A549 (cell line): ENCODE measurements at places on chromosomes 1 and 21. TPM values are rescaled to one million over a fixed set of nuclear protein-coding genes. Genes with fewer than 3 reads are reported as not detected.

GRCh38 chr1:213325482-213325881 is 274.4 kb downstream of the RPS6KC1 start:
- DNase-seq, result no peak

- no peak for DNase-seq
Observed at GRCh38 chr1:234315091-234315541, 58.1 kb upstream of the COA6 start.

OR2T35 gene
- not detected in 3 replicates for polyA plus RNA-seq

PER3 gene
- polyA plus RNA-seq, result 1.3 to 1.9 TPM (median 1.6 TPM) in 3 replicates

COL16A1 gene
- polyA plus RNA-seq, result 8.1 to 11.1 TPM (median 10.4 TPM) in 3 replicates

GRCh38 chr1:244221991-244222390 is 170.9 kb downstream of the ZBTB18 start:
- no peak for DNase-seq

GRCh38 chr1:108896146-108897145 is 19.7 kb downstream of the GPSM2 start:
- DNase-seq, result no peak

TEX38 gene
- polyA plus RNA-seq, result not detected in 3 replicates

- no peak for DNase-seq
Observed at GRCh38 chr1:115412733-115413132, 74.7 kb upstream of the NGF start.

DNA sequence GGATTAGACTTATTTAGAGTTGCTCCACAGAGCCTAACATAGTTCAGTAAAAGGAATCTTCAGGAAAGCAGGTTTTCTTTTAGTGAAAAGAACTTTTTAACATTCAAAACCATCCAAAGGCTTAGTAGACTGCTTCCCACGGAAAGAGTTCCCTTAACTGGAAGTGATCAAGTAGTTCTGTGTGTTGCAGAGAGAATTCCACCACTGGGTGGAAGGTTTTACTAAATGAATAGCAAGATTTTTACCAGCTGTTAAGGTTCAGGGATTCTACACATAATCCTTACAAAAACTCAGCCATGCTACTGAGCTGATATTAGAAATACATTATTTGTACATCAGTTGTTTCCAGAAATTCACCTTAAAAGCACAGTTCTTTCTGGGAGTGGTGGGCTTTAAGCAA is 119.7 kb downstream of the GDAP2 start:
- no peak for DNase-seq

DNA sequence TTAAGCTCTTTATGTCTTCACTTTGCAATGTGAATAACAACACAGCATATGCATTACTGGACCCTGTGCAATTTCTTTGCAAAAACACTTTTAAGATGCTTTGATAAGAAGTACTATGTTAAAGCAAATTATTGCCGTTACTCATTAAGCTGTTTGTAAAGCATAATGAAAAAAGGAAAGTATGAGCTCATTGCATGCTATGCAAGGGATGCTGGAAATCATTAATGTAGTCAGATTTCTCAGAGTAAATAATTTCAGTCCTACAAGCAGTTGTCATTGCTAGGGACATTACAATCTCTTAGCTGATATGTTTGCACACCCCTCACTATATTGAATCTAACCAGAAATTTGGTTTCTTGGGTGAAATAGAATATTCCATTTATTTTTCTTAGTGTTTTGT is 982.5 kb upstream of the ADGRL2 start:
- DNase-seq, result no peak

DNA sequence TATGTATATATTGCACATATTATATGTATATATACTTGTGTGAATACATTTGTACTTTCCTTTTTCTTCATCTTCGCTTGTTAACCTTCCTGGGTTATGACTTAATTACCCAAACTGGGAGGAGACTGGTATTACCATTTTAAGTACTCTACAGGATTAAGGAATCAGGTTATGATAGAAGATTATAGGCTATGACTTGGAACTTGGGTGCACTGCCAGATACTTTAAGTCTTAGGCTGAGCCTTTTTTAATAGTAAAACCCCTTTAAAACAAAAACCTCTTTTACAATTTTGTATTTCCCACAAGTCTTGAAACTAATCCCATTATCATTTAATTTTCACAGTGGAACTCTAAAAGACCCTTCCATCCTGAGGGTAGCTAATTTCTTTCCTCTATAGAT is 6.0 kb downstream of the BRWD1 start:
- DNase-seq, result no peak

KLF17 gene
- polyA plus RNA-seq, result 0.22 to 0.41 TPM (median 0.40 TPM) in 3 replicates

GRCh38 chr21:45225041-45225740 is 62.5 kb downstream of the POFUT2 start:
- no peak for DNase-seq
